ENCODE measurements at places on chromosomes 16 and 17. TPM values are rescaled to one million over a fixed set of nuclear protein-coding genes. Genes with fewer than 3 reads are reported as not detected.

The IL17C gene
- not detected for total RNA-seq

The CCL4 gene
- not detected for total RNA-seq

The CBLN1 gene
- 0.06 TPM for total RNA-seq

The YPEL2 gene
- 2.1 TPM for total RNA-seq

The ATP2C2 gene
- total RNA-seq: not detected

The FMNL1 gene
- 9.2 TPM for total RNA-seq

The SSTR5 gene
- not detected for total RNA-seq

The PITPNM3 gene
- 0.33 TPM for total RNA-seq

The SEZ6 gene
- not detected for total RNA-seq

The PPY gene
- not detected for total RNA-seq

The ZNF768 gene
- total RNA-seq: 16.7 TPM

The SLC13A5 gene
- not detected for total RNA-seq

- no peak for DNase-seq
These were observed 457.0 kb downstream of the CDH8 start for GRCh38 chr16:61579195-61579594.

- peak; percentile 97 for DNase-seq
These were observed 7.7 kb upstream of the PPL start for GRCh38 chr16:4944333-4945281.

GRCh38 chr16:85195900-85196772, 83.9 kb upstream of the CIBAR2 start:
- no peak for DNase-seq

GRCh38 chr17:73091770-73092522, 542 bp downstream of the SLC39A11 start:
- peak; percentile 49 for DNase-seq

DNA sequence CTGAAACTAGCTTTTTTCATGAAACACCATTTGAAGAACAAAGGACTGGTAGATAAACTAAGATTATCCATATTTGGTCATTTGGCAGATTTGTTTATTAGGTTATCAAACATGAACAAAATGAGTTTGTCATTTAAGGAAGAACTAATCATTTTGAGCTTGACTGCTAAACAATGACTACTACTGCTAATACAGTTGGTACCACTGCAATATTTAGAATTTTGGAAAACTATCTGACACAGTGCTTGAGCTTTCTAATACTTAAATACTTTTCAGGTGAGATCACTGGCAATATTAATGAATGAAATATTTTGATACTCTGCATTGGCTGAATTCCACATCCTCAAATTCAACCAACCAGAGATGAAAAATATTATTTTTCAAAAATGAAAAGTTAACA, 47.2 kb downstream of the MED13 start:
- no peak for DNase-seq

GRCh38 chr16:86566601-86566965, at the start of gene FOXC2:
Gene FOXC2 (plus strand): TSS chr16:86566829. CDS start chr16:86567336, 507 bp downstream.
- peak; percentile 95 for DNase-seq

DNA sequence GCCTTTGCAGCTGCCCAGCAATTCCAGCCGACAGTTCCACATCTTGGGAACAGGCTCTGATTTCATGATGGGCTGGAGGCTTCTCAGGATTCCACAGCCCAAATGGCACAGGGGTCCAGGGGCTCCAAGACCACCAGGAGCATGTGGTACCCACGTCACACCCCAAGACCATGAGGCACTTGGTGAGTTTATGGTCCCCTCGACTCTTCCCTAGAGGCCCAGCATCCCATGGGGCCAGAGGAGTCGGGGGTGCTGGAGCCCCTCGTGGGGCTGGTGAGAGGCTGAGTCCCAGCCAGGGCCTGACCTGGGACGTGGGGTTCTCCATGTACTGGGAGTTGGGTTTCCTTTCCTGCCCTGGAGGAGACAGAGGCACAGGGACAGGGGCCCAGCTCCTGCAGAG, 10.1 kb upstream of the KRTAP17-1 start:
- DNase-seq: no peak

- no peak for DNase-seq
These were observed 7.3 kb downstream of the ABI3 start for GRCh38 chr17:49217651-49218413.

DNA sequence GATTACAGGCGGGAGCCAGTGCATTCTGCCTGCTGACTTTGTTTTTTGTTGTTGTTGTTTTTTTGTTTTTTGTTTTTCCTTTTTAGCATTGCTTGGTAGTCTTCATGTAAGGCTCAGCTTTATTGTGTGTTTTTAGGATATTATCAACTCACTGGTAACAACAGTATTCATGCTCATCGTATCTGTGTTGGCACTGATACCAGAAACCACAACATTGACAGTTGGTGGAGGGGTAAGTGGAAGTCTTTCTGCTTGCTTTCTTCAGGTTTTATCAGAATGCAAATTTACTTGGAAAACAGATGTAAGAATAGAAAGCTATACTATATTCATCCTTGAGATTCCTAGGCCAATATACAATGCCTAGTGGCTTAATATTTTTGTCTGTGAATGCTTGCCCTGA, 3.3 kb upstream of the CMTM1 start:
- DNase-seq: no peak

GRCh38 chr16:65658349-65658748, 536.5 kb upstream of the CDH11 start:
- peak; percentile 91 for DNase-seq

DNA sequence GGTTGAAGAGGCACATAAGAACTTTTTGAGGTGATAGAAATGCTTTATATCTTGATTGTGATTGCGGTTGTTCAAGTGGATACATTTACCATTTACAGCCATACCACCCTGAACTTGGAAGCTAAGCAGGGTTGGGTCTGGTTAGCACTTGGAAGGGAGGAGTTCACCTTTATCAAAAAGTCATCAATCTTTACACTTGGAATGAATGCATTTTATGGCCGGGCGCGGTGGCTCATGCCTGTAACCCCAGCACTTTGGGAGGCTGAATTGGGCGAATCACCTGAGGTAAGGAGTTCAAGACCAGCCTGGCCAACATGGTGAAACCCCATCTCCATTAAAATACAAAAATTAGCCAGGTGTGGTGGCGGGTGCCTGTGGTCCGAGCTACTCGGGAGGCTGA, 9.5 kb upstream of the GJD3 start:
- DNase-seq: no peak

DNA sequence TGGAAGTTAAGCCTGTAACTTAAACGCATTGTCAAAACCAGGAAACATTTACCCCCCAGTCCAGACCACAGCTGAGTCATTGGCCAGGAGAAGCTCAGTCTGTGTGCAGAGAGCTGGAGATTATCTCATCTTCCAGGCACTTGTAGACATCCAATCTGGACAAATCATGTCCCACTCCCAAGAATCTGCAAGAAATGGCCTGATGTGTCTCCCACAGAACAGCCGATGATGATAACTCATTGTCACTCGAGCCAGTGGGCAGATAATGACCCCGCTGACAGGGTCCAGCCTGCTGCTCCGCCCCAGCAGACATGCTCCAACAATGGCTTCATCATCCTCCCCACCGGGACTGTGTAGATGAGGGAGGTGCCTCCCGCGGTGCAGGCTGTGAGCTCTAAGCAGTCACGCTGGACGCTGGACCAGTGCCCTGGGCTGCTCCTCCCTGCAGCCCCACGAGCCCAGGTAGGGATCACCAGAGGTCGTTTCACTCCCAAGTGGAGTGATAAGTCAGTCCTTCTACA, 322.5 kb downstream of the C16orf95 start:
- peak; percentile 91 for DNase-seq

DNA sequence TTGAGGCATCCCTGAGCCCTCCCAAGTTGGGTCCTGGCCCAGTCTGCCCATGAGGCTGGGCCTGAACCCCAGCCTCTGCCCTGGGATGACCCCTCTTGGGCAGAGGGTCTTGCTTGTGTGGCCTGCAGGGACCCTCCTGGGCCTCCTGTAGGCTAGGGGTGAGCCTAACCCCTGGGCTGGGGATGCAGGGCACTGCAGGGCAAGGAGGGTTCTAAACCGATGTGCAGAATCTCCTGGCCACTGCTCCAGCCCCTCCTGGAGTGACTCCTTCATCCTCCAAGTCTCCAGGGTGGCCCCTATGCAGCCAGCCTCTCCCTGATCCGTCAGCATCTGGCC, 37.5 kb downstream of the LGALS9 start:
- DNase-seq: no peak

- DNase-seq: no peak
These were observed 47.5 kb downstream of the GDPD1 start for GRCh38 chr17:59267776-59268175.

DNA sequence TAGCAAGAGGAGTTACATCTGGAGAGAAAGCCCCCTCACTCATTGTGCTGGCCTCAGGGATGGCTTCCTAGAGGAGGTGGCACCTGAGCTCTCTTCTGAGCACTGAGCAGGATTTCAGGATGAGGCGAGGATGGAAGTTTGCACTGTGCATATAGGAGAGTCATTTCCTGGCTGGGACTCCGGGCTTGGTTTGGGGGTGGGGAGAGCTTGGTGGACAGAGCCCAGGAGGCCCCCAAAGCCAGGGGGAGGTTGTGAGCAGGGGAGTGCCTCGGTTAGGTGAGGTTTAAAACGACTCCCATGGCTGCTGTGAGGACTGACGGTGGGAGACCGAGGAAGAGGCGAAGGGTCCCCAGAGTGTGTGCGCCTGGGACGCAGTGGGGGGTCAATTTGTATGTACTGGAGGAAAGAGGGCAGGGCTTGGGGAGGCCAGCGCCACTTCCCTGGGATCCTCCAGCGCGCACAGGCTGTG, 1.2 kb downstream of the CAMKK1 start:
- DNase-seq: no peak

DNA sequence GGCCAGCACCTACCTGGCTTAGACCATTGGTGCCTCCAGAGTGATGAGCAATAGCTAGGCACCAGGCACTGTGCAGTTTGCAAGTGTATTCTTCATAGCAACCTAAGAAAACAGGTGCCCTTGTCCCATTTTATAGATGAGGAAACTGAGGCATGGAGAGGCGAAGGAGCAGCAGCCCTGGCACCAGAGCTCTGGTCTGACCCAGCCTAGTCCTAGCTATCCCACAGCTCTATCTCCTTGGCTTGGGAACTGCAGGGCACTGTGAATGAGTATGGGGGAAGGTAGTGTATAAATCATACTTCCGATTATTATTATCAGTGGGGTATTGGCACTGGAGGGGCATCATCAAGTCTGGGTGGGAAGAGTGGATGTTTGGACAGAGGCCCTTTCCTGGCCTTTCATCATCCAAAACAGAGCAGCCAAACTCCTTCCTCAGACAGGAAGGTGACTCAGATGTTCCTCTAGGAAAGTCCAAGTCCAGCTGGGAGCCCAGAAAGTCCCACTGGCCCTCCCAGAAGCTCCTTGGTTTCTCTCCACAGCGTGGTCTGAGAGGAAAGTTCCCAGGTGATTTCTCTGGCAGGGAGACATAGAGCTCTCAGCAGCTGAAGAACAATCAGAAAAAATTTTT, 32.0 kb upstream of the PLLP start:
- DNase-seq: peak; percentile 72

- DNase-seq: no peak
These were observed 26.3 kb upstream of the GAS7 start for GRCh38 chr17:10224582-10225195.

GRCh38 chr17:67558740-67559380, 158.9 kb upstream of the NOL11 start:
- no peak for DNase-seq

GRCh38 chr17:34670618-34671017, 91.2 kb downstream of the TMEM132E start:
- no peak for DNase-seq

- peak; percentile 79 for DNase-seq
These were observed 11.4 kb downstream of the ITGAD start for GRCh38 chr16:31404353-31405064.

DNA sequence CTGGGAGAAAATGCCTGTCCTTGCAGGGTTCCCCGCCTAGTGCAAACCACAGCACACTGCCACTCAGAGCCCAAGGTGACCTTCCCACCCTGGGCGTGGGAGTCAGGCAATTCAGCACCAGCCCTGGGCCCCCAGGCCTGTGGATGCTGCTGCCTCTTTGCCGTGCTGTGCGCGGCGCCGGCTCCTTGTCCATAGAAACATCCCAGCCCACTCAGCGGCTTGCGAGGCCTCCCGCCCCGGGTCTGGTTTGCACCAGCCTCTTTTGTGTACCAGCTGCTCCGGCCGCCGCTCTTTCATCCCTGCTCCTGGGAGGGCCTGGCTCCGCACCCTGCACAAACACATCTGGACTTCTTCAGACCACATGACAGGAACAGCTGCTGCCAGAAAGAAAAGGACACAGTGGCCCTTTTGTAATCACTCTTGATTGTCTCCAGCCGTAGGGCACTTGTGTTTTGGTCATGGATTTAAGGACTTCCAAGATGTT, 75.4 kb upstream of the SDK2 start:
- DNase-seq: no peak

GRCh38 chr16:58485184-58485887, 14.6 kb upstream of the NDRG4 start:
- DNase-seq: no peak

DNA sequence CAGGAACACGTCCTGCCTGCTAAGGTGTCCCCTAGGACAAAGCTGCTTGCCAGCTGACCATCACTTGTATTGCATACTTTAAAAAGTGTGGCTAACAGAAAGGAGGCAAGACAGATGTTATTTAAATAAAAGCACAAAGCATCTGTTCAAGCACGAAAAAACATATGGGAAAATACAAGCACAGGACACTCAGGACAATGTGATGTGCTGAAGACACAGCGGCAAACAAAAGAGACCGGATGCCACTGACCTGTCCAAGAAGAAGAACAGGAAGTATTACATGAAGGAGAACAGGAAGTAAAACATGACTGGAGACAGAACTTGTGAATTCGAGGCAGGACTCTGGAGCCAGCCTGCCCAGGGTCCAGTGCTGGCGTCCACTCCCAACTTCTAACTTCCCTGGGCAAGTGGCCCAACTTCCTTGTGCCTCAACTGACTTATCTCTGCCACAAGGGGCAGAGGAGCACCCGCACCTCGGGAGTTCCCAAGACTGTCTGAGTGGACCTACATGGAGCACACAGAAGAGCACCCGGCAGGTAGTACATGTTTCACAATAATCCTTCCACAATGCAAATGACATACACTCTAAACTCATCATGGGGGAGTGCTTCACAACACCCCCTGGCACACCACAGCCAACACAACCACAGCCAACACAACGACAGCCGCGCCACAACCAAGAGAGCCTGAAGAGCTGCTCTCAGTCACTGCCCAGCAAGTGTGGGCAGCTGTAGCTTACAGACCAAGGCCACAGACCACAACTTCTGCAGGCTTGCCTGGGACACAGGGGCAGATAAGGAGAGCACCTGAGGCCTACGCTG, 36.6 kb downstream of the ANKRD11 start:
- no peak for DNase-seq

GRCh38 chr17:28878981-28879380, 18.6 kb downstream of the FLOT2 start:
- DNase-seq: peak; percentile 35

GRCh38 chr17:64164596-64165285, 34.8 kb upstream of the ERN1 start:
- DNase-seq: no peak

Data from Daoy (cell line).